Stimulated activated CD8-positive, alpha-beta memory T cell treated with anti-CD3 and anti-CD28 coated beads, Interleukin-4, amount 100 ng/mL, for 4 hours (primary cell): ENCODE measurements at places on chromosomes 5 and 9.

GRCh38 chr5:62575489-62575888 lies 3.1 kb upstream of the LRRC70 start:
- DNase-seq, result no peak

DNA sequence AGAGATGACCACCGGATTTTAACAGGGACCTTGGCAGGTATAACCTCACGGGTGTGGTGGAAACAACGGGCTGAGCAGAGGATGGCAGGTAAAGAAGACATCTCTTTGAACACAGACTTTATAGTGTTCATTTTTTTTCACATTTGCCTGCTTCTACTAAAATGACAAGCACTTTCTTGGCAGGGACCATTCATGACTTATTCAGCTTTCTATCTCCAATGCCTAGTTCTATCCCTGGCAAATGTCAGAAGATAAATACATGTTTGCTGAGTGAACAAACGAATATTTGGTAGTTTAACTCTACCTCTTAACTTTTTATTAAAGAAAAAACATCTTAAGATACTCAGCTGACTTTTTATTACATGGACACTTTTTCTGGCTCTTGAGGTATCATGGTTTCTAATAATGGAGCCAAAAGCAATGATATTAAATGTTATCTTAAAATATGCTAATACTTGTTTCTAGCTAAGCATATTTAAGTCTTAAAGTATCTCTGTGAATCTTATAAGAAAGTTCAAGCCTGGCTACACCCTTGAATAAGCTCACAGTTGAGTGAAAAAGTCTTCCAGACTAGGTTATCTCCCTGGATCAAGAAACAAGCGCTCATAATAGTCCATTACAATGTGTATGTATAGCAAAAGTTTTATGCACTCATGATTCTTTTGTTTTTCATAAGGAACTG lies 8.5 kb downstream of the ELL2 start:
- no peak for DNase-seq

GRCh38 chr5:73436535-73437100 lies 12.0 kb downstream of the FOXD1 start:
- DNase-seq, result no peak

GRCh38 chr9:120730654-120731514 lies 16.6 kb upstream of the MEGF9 start:
- no peak for DNase-seq

DNA sequence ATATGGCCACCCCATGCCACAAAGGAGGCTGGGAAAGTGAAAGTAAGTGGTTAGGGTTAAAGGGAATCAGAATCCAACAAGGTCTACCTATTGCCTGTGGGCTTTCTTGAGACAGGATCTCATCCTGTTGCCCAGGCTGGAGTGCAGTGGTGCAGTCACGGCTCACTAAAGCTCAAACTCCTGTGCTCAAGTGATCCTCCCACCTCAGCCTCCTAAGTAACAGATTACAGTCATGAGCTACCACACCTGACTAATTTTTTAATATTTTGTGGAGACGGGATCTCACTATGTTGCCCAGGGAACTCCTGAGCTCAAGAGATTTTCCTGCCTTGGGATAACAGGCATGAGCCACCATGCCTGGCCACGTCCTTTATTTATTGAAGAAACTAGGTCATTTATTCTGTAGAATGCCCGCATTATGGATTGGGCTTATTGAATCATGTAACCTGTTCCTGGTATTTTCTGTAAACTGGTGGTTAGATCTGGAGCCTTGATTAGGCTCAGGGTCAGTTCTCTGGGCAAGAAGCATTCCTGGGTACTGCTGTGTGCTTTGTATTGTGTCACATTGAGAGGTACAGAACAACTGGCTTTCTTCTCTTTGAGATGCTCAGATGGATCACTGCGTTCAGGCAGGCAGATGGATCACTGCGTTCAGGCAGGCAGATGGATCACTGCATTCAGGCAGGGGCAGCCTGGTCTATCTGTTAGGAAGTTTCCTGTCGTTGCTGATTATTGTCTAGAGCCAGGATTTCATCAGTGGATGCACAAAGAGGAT lies 41.6 kb downstream of the ERGIC1 start:
- DNase-seq, result no peak

- DNase-seq, result no peak
Observed at GRCh38 chr5:103458497-103459040, 104.0 kb downstream of the NUDT12 start.

DNA sequence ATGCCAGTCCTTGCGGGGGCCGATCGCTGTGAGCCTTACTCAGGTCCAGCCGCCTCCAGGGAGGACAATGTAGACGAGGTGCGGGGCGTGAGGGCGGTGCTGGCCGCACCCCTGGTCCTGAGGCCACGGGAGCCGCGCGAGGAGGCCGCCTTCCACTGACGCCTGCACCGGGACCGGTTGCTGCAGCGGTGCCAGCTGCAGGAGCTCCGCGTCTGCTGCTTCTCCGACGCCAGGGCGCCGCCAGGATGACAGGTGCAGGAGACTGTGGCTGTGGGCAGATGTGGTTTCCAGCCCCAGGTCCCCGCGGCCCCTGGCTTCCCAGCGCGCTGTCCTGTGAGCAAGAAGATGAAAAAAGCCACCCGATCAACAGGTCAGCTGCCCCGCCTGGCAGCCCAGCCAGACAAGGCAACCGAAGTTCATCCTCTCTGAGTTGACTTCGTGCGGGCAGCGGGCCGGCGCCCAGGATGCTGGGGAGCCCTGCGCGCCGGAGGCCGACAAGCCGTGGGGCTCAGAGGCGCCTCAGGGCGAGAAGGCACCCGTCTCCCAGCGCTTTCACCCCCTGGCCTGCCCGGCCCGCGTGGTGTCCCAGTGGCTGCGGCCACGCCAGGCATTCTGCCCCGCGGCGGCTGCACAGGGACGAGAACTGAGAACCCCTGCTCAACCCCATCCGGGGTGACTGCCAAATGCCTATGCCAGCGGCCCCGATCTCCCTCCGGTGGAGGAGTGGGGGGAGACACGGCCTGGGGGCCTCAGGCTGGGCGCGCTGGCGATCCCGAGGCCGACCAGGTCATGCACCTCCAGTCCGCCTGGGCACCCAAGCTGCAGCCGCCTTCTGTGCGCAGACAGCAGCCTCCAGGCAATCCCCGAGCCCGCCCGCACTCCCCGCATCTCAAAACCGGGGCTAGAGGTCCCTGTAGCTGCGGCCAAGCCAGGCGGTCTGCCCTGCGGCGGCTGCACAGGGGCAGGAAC lies 43.4 kb upstream of the BICD2 start:
- no peak for DNase-seq

GRCh38 chr5:153084511-153084910 lies 406.0 kb upstream of the GRIA1 start:
- no peak for DNase-seq

DNA sequence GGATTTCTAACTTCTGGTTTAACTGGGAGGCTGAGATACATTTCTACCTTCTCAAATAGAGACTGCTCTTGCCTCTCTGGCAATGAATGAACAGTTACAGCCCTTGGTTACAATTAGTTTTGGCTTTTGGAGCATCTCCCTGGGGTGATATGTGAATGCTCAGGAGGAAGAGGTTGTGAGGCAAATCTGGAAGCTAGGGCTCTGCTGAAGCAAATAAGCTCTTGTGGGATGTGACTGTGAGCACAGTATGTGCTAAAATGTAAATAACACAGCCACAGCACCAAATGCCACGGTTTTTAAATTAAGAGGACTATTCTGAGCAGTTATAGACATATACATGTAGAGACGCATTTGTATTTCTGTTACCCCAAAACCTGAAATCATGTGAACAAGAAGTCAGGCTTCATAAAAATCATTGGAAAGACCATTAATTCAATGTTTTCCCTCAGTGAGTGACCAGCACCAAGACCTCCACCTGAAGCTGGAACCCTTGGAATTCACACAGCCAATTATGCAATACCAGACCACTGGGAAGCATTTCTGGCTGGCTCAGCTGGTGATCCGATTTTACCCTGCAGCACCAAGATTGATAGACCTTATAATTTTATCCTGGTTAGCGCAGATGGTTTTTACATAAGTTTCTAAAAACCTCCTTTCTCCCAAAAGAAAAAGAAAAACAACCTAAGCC lies 3.0 kb upstream of the SLC44A1 start:
- DNase-seq, result no peak

DNA sequence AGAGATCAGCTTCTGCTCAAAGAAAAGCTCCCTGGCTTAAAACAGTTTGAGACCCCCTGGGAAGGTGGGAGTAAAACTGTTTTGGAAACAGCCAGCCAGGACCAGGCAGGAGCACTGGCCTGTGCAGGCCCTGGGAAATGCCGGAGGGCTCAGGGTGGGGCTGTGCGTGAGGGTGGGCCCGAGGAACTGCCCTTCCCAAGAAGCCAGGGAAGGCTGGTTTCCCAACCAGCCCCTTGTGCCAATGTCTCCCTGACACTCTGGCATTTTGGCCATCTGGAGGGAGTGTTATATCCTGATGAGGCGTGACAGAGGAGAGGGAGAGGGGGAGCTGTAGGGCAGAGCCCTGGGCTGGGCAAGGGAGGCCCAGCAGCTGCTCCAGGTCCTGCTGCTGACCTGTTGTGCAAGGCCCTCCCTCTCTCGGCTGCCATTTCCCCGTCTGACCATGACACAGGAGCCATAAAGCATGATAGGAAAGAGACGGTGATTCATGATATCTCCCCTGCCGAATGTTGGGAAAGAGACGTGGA lies 16.1 kb downstream of the OLFML2A start:
- no peak for DNase-seq

- no peak for DNase-seq
Observed at GRCh38 chr9:27194401-27195091, 85.5 kb downstream of the TEK start.

GRCh38 chr5:94618029-94618492 lies 343 bp downstream of the KIAA0825 start:
- no peak for DNase-seq

GRCh38 chr9:127608104-127608966 lies 3.7 kb upstream of the STXBP1 start:
- no peak for DNase-seq

- peak; percentile 69 for DNase-seq
Observed at GRCh38 chr9:124126648-124127646, 115.4 kb downstream of the LHX2 start.

- DNase-seq, result no peak
Observed at GRCh38 chr9:119453980-119454379, 84.7 kb upstream of the BRINP1 start.

DNA sequence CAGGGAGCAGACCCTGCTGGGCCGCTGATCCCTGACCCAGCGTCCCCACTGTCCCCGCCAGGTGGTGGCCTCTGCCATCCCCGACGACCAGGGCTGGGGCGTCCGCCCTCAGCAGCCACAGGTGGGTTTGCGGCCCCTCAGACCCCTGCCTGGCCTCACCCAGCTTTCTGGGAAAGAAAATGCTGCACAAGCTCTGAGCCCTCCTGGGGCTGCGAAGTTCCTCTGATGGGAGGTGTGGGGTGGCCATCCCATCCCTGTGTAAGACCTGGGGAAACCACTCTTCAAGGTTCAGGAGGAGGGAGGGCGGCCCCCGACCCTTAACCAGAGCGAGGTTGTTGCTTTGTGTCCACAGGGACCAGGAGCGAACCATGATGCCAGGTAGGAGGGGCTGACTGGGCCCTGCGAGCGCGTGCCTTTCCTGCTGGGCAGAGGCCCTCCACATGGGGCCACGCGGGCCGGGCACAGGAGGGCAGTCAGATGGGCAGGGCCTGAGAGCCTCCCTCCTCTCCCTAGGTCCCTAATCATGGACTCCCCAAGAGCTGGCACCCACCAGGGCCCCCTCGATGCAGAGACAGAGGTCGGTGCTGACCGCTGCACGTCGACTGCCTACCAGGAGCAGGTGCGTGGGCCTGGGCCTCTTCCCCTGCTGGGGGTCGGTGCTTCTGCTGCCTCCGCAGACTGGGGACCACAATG lies 7.7 kb downstream of the NOXA1 start:
- DNase-seq, result no peak

DNA sequence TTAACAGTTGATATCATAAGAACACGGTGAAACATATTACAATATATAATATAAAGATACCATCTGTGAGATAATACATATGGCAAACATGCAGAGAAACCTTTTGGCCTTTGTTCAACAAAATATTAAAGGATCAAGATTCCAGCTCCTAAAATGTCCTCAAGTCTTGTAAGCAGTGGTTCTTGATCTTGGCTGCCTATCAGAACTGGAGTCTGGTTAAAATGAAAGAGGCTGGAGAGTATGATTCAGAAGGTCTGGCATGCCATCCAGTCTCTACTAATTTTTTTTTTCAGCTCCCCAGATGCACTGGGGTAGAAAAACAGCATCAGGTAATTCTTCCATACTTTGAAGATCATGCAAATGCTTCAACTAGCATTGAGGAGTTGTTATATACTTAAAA lies 83.2 kb downstream of the TNC start:
- no peak for DNase-seq

DNA sequence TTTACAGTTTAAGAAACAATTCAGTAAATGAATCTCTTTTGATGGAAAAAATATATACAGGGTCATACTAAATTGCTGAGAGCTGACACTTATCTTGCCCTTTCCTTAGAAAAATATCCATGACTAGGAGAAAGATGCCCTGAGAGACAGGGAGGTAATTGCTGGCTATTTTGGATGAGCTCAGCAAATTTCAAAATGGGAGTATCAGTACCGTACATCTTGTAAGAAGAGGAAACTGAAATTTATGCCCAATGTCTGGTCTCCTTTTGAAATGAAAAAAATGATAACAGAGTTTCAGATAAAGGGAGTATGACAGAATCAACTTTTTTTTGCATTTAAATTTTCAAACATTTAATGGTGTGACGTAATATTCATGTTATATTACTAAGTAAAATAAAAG lies 415.8 kb upstream of the CDH10 start:
- no peak for DNase-seq

- DNase-seq, result no peak
Observed at GRCh38 chr5:133269691-133270090, 217.9 kb downstream of the HSPA4 start.

- no peak for DNase-seq
Observed at GRCh38 chr9:36991516-36992134, 42.4 kb downstream of the PAX5 start.

DNA sequence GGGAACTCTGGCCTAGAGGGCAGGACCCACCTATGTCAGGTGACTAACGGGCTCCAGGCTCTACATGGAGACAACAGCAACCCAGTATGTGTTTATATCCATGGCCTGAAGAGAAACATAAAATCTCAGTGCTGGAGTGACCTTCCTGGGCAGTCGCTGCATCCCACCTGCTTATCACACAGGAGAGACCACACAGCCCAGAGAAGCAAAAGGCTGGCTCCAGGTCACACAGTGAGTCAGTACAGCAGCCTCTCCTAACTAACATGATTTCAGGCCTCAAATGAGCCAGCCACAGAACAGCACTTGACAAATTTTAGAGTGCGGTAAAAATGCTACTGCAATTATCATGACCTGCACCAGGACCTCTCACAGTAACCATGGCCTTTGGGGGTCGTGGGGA lies 54.0 kb upstream of the TGFBR1 start:
- no peak for DNase-seq

GRCh38 chr9:122420315-122420714 lies 49.5 kb downstream of the PTGS1 start:
- no peak for DNase-seq
